ENCODE measurements at places on chromosomes 1 and 21.

DNA sequence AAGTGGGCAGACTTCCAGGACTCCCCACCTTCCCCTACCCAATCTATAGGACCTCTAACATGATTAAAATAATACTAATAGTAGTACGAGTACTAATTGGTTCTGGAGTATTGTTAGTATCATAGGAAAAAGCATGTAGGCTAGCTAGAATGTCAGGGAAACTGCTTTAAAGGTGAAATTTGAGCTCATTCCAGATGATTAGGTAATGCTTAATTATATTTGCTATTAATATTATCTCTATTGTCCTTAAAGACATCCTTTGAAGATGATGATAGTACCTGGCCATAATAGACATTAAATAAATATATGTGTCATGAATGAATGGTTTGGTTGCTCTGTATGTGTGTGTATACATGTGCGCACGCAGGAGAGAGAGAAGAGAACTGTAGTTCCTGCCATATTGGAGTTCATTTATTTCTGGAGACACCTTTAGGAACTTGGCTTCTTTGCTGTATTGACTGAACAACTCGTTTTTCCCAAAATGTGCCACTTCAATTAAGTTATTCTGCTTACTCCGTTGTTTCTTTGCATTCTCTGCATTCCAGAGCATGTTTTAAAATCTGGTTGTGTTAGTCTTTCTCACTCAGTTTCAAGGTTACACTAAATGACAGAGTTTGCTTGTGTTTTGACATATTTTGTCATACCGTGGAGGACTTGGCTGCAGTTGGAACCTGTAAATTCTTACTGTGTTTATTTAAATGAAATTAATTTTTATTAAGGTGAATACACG, 117.1 kb downstream of the OSBPL9 start:
- no peak for DNase-seq

DNA sequence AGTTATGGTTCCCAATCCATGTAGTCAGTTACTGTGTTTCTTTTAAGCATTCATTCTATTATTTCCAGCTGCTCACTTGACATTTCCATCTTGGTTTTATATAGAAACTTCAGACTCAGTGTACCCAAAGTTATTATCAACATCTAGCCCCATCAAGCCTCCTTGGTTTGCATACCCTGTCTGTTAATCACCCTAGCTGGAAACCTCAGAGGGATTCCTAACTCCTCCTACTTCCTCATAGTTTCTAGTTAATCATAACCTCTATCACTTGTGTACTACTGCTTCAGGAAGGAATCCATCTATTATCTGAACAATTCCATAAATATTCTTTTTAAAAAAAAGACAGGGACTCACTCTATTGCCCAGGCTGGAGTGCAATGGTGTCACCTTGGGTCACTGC, 293.3 kb downstream of the SDCCAG8 start:
- DNase-seq, result no peak

GRCh38 chr1:175742790-175743459, 470 bp downstream of the TNR start:
- DNase-seq, result peak; percentile 72

DNA sequence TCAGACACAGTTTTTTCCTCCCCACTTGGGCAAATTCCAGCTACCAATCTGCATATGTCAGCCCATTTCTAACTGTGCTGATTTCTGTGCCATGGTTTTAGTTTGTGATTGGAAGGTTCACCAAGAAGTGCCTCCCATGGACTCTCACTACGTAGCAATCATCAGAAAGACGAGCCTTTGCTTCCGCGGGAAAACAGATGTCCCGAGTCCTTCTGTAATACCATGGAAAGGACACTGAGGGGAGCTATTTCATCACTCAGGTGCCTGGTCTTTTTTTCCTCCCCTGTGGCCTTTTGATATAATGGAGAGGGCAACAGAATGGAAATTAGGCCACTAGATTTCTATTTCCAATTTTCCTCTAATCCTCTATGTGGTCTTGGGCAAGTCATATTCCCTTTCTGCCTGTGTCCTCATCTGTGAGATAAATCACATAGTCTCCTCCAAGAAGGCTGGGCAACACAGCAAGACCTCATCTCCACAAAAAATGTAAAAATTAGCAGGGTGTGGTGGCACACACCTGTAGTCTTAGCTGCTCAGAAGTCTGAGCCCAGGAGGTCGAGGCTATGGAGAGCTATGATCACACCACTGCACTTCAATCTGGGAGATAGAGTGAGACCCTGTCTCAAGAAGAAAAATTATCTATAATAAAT, 24.8 kb downstream of the LEMD1 start:
- no peak for DNase-seq

GRCh38 chr1:93056214-93056613, 22.9 kb upstream of the MTF2 start:
- peak; percentile 17 for DNase-seq

DNA sequence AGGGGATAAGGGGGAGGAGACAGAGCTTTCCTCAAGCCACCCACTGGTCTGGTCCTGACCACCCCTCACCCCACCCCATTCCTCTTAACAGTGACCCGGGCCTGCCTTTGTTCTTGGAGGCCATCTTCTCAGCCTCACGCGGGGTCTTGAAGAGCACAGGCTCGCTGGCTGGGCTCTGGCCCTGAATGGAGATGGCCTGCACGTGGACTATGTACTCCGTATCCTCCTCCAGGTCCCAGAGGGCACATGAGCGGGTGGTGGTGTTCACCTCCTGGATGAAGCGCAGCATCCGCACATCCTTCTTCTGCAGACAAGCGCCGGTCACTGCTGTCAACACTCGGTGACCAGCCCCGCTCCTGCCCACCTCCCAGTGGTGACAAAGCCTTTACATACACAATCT, 2.6 kb downstream of the FNDC5 start:
- DNase-seq, result no peak

GRCh38 chr21:38957575-38958322, 152.0 kb downstream of the ETS2 start:
- no peak for DNase-seq

- DNase-seq, result no peak
These were observed 10.9 kb downstream of the LSS start for GRCh38 chr21:46217511-46218196.

DNA sequence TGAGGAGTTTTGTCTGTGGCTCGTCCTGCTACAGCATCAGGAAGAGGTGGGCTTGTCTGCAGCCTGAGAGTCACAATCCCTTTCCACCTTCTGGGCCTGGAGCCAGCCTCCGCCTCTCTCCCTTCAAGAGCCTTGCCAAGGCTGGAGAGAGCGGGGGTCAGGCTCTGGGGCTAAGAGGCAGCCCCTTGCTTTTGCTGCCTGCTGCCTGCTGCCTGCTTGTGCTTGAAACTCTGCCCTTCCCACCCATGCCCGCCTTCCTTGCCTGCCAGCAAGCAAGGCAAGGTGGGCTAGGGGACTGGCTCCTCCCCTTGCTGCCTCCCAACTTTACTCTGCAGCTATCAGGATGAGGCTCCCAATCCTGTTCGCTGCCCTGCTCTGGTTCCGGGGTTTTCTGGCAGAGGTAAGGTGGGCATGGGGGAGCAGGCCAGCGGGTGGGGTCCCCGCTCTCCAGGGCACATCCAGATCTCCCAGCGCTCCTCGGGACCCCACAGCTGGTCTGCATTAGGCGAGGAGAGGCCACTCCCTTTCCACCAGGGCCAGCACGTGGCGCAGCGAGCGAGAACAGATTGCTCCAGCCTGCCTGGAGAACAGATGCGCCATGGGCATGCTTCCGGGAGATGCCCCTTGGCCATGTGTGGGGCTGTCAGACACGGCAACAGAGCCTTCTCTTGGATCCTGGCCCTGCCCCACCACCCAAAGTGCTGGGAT, 7.5 kb upstream of the PTPN7 start:
- no peak for DNase-seq

GRCh38 chr1:224640018-224640417, 23.9 kb downstream of the CNIH3 start:
- DNase-seq, result no peak

DNA sequence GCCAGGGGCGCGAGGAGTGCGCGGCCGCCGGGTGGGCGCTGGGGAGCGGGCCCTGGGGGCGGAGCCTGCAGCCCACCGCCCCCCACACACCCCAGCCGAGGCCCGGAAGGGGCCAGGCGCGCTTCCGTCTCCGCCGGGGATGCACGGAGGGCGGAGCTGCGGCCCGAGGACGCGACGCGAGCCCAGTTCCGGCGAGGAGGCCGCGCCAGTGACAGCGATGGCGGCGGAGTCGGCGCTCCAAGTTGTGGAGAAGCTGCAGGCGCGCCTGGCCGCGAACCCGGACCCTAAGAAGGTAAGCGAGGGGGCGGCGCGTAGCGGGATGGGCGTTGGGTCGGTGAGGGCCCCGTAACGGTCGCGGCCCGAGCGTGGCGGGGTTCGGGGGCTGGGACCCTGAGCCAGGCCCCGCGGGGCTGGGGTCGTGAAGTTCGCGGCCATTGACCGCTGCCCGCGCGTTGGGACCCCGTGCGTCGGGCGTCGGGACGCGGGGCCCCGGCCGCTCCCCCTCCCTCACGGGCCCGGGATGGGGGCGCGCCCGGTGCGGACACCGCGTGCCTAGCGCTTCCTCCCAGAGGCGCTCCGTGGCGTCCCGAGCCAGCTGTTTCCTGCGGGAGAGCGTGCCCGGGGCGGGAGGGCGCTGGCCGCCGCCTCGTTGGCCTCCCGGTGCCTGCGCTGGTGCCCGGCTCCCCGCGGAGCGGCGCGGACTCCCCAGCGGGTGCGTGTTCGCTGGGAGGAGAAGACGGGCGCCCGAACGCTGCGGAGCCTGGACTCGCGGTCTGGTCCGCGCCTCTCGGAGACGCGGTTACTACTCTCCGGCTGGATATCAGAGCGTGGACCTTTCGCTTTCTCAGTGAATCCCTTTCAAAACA, at the start of gene ELOA:
Gene ELOA, plus strand, starts transcription at position 185 of the 866 bp plus-strand sequence. Its CDS starts 33 bp downstream, at position 218.
- DNase-seq, result no peak

DNA sequence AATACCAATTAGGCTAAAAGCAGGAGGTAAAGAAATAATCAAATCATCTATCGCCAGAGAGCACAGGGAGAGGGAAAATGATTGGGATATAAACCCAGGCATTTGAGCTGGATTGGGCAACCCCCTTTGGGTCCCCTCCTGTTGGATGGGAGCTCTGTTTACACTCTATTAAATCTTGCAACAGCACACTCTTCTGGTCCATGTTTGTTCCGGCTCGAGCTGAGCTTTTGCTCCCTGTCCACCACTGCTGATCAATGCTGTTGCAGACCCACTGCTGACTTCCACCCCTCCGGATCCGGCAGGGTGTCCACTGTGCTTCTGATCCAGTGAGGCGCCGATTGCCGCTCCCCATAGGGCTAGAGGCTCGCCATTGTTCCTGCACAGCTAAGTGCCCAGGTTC, 493.8 kb downstream of the MATN1 start:
- no peak for DNase-seq

DNA sequence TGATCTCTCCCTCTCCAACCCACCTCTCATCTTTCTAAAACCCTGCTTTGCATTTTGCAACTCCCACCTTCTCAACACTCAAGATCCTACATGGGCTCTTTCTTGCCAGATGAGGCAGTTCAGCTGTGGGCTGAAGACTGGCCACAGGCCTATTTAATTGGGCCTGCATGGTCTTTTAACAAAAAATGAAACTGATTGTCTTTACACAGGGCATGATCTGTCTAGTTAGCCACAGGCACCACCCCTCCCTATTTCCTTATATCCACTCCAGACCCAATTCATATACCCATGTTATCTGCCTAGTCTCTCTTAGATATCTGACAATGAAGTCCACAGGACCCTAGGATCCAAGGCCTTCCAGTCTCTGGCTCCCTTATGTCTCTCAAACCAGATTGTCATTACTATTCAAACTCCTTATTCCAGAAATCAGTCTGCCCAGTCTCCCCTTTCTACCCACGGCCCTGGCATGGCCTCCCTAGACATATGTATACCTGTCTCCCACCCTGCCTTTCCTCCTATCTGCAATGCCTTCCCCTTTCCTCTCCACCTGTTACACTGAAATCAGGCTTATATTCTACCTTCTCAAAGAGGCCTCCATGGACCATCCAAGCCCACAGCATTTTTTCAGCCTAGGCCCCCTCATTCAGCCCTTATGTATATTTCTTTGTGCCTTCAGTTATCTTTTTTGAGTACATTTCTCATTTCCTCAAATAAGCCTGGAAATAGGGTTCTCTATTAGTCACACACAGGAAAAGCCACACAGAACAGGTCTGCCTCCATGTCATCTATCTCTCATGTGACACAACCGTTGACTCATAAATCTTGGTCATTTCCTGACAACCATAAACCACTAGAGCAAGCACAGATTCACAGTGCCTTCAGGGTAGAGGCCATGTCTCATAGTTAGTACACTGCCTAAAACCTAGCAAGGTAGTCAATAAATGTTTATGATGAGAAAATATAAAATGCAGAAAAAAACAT, 39.0 kb downstream of the LPAR3 start:
- no peak for DNase-seq

DNA sequence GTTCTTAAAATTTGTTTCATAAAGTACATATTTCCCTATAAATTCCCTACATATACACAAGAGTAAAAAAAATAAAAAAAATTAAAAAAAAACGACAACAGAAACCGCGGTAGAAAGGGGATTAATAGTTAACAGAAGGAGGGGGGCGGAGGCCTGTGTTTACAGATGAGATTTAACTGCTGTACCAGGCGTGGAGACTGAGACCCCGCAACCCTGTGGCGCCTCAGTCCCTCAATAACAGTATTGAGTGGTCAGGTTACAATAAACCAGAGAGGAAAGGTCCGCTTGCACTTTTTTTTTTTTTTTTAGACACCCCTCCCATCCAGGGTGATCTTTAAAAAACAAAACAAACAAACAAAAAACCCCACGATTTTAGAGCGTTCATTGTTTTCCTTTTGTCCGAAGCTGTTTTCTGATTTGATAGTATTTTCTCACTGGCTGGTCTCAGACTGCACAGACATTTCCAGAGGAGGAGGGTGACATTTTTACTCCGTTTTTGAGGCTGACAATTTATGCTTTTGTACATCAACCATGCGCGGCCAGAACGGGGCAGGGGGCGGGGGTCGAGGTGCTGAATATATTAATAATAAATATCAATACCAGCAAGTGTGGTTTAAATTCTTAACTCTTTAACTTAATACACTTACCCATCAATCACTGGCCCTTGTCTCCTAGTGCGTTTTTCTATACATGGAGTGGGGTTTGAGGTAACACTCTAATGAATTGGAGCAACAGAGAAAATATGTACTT, 1223.9 kb downstream of the BRINP3 start:
- no peak for DNase-seq

- no peak for DNase-seq
These were observed 13.5 kb downstream of the ADAMTSL4 start for GRCh38 chr1:150562446-150563339.

DNA sequence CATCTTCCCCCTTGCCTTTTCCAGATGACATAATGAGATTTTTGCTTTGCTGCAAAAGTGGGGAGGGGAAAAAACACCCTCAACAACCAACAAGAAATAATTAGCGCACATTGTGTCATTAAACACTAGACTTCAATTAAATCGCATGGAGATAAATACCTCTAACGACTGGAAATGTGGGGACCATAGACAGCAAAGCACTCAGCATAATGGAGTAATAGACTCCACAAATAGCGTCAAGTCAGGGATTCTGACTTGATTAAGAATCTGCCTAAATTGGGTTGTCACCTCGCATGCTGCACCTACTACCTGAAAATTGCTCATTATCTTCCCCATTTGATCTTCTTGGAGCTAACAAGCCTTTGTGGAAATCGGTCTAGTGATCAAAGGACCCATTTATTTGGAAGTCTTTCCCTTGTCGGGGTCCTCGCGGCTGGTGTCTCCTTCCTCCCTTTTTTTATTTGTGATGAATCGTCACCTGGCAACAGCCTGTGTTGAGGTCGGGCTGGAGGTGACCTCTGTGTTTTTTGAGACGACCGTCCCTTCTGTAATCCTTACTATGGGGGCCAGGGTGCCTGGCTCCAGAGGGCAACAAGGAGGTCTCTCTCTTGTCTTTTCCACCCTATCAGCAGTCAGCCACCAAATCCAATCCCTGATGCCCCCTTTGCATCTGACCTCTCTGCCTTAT, 75.3 kb upstream of the IGSF21 start:
- DNase-seq, result no peak

- DNase-seq, result no peak
These were observed 16.9 kb downstream of the CAP1 start for GRCh38 chr1:40057310-40058030.

All from iPS DF 19.7 (cell line).